Prostate gland (tissue), 2 donors: ENCODE measurements at places on chromosomes 6 and 20.
A peak's percentile ranks its signal among the peaks of the same experiment; 100 is the strongest.

GRCh38 chr20:17642404-17643269 is 39.4 kb downstream of the RRBP1 start:
- no peak for DNase-seq

GRCh38 chr6:106614166-106614565 is 15.1 kb downstream of the RTN4IP1 start:
- DNase-seq: no peak

GRCh38 chr6:77822265-77822664 is 169.4 kb downstream of the MEI4 start:
- no peak for DNase-seq

- DNase-seq: no peak
These were observed 42.5 kb upstream of the PNISR start for GRCh38 chr6:99467509-99468106.

DNA sequence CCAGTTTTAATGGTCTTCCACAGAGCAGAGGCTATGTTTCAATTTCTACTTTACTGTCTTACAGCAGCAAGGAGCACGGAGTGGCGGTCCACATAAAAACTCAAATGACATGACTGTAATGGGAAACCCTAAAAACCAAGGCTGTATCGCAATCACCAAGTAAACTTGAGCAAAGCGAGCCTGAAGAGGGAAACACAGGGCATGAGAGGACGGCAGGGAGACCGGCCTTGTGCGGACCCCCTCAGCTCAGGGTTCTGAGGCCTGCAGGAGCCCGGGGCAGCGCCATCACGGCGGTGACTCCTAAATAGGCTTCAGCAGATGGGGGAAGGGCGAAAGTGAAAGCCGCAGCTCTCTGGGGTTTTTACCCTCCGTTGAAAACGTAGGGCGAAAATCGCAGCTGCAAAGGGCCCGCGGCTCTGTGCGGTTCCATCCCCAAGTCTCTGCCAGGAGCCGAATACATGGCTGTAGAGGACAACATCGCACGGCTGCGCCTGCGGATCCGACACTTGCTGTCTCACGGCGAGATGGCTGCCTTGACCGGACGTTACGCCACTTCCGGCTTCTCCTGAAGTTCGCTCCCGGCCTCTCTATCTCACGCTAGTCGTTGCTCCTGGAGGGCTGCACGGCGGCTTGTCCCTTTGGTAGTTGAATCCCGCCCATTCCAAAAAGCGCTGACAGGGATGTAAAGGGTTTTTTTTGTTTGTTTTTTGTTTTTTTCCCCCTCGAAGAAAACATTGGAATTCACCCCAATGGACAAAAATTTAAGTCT is at the start of gene PSMB1:
TSS of gene PSMB1 (minus strand) at position 543 of the 769 bp plus-strand sequence. CDS start at position 478, 65 bp downstream.
- DNase-seq: peak; percentile 95

DNA sequence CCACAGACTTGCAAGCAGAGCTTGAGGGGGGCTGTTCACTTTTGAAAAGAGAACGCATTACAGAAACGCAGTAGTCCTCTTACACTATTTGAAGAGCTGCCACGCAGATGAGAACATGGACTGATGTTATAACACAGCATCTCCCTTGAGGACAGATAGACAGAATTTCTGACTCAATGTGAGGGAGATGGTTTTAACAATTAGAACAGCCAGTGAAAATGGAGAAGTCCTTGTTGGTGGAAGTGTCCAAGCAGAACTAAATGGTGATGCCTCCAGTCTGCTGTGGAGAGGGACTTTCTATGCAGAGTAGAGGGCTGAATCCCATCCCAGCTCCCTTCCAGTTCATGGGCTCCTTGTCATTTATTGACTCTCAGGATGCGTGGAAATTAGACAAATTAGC is 100.0 kb downstream of the RREB1 start:
- no peak for DNase-seq

GRCh38 chr6:143074101-143074500 is 13.4 kb downstream of the AIG1 start:
- no peak for DNase-seq

- DNase-seq: no peak
These were observed 132.0 kb upstream of the CARMIL1 start for GRCh38 chr6:25147223-25147622.

GRCh38 chr6:72130327-72130726 is 244.0 kb downstream of the RIMS1 start:
- DNase-seq: no peak

DNA sequence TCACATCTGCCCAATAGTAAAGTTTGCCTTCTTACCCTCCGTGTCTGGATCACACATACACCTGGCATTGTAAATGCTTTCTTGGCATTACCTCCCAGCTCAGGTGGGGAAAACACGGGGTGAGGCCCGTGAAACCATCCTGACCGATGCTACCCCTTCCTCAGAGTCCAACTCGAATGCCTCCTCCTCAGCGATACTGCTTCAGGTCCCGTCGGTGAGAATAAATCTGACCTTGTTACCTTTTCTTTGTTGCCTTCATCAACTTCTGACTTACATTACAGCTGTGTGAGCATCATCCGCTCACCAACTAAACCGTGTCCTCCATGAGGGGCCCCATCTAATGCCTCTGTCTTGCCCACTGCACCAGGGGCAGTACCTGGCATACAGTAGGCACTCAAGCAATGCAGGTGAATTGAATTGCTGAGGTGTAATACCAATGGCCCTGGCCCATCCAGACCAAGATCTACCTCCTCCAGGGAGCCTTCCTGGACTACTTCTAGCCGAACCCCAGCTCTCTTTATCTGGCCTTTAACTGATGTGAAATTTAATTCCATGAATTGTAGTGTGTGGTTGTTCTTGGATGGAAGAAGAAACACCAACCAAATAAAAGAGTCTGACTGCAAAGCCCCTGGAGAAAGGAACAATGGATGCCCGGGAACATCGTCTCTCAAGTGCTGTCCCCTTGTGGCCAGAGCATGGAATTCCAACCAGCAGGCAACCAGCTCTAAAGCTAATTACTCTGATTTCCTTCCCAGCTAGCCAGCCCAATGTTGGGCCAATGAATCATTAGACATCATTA is 141.5 kb downstream of the ANKRD60 start:
- DNase-seq: peak; percentile 41

- no peak for DNase-seq
These were observed 3.5 kb downstream of the PLEKHG1 start for GRCh38 chr6:150603176-150603575.

DNA sequence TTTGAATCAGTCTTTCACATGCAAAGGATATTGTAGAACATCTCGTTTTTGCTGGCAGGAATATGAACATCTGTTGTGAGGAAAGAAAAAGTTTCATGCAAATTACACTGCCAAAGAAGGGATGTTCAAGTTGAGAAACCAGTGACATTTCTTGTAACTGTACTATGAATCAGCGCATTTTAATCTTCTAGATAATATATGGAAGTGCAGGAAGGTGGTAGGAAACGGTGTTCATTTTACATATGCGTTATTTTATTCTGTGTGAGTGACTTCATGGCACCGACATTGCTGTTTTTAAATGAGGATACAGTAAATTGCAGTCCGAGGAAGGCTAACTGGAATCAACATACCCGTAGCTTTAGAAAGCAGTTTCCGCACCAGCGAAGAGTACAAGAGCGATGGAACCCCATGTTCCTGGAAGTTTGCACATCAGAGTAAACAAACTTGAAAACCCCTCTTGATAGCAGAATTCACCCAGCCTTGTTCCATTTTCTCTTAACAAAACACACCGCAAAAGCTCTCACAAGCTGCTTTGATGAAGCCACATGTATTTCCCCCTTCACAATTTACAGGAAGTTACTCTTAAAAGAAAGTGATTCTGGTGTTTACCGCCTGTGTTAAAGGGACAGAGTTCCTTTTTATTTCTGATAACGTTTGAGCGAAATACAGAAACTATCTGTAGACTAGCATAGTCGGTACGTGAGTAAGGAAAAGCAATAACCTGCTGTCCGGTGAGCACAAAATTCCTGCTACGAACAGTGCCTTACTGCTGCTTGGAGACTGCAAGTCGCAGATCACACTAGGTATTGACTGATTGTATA is 11.5 kb downstream of the PRDM1 start:
- peak; percentile 53 for DNase-seq

DNA sequence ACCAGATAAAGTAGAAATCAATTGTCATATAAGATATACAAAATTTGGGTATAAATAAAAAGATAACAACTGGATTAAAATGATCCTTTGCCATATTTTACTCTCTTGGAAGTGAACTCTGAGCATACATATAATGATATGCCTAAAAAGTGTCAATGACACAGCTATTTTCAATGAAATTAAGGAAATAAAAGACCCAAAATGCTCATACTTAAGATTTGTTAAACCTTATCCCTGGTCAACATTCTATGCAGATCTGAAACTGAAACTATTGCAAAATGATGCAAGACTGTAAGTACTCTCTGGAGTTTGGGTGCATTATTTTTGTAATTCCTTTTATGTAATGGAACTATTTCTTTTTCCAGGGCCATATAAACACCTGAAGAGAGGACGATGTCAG is 119.0 kb upstream of the SGK1 start:
- DNase-seq: no peak

GRCh38 chr20:5524896-5525295 is 208.1 kb upstream of the PROKR2 start:
- DNase-seq: no peak

GRCh38 chr6:53703047-53703446 is 37.5 kb upstream of the KLHL31 start:
- no peak for DNase-seq

GRCh38 chr6:15962449-15962764 is 166.5 kb upstream of the MYLIP start:
- no peak for DNase-seq

GRCh38 chr6:19838442-19839236 is 1.5 kb downstream of the ID4 start:
- DNase-seq: peak; percentile 80

DNA sequence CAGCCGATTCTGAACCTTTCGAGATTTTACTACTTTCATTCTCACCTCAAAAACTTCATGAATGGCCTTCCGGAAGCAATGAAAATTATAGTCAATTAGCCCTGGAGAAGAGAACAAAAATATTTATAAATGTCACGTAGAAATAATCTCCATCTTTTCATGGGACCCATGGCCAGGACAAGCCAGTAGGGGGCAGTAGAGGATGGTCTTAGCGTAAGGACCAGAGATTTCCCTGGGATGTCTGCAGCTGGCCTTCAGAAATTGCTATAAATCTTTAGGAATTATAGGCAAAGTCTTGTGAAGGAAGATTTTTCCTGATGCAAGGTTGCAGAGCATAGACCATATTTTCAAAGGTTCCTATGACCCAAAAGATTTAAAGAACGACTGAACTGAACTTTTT is 15.6 kb upstream of the UBE2J1 start:
- DNase-seq: no peak

DNA sequence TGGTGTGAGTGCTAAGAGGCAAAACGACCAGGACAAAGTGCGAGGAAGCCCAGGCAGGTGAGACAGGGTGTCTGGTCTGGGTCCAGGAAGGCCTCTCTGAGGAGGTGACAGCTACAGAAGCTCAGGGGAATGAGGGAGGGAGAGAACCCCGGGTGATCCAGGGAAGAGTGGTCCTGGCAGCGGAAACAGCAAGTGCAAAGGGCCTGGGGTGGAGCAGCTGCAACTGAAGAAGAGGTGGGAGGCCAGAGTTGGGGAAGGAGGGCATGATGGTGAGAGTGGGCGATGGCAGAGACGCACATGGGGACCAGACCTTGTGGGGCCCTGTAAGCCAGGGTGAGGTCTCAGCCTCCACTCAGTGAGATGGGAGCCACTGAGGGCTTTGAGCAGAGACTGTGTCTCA is 45.8 kb downstream of the DLGAP4 start:
- no peak for DNase-seq

DNA sequence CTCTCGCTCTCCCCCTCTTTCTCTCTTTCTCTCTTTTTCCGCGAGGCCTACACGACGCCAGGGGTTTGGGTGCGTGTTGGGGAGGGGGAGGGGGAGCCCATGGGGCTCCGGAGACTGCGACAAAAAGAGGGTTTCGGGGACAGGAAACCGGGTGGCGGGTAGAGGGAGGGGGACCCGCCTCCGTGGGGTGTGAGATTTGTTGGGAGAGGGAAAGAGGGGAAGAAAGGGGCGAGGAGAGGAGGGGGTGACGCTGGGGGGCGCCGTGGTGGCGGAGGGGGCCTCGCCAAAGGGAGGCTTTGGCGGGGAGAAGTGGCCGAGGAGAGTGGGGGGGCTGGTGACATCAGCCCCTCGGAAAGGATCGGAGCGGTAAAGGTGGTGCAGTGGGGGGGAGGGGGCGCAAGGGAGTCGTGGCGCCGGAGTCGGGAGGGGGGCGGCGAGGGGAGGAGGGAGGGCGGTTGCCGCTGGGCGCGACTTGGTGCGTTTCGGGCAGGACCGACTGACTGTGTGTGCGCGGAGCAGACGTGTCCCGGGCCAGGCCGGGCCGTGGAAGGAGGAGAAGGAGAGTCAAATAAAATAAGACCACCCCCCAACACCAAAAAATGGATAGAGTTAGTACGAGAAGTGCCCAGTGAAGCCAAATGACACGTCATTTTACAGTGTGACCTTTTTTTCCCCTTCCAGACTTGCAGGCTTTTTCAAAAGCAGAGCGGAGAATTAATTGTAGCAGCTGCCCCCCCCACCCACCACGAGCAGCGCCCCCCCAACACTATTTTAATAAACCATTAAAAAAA is 39.8 kb downstream of the GNAS start:
- peak; percentile 71 for DNase-seq

DNA sequence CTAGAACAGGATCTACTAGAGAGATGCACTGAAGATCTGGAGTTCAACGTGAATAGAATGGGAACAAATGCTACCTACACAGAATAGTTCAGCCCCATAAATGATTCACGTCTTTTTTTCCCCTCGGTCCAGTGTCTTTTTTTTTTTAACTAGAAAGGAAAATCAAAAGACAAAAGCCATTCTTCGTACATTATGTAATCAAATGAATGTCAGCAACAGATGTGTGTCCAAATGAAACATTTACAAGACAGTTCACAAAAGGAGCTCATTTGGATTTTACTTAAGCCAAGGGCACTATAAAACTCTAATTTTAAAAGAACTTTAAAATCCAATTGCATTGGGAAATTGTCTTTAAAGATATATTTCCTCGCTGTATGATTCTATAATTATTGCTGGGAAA is 42.4 kb downstream of the FAM184A start:
- no peak for DNase-seq

DNA sequence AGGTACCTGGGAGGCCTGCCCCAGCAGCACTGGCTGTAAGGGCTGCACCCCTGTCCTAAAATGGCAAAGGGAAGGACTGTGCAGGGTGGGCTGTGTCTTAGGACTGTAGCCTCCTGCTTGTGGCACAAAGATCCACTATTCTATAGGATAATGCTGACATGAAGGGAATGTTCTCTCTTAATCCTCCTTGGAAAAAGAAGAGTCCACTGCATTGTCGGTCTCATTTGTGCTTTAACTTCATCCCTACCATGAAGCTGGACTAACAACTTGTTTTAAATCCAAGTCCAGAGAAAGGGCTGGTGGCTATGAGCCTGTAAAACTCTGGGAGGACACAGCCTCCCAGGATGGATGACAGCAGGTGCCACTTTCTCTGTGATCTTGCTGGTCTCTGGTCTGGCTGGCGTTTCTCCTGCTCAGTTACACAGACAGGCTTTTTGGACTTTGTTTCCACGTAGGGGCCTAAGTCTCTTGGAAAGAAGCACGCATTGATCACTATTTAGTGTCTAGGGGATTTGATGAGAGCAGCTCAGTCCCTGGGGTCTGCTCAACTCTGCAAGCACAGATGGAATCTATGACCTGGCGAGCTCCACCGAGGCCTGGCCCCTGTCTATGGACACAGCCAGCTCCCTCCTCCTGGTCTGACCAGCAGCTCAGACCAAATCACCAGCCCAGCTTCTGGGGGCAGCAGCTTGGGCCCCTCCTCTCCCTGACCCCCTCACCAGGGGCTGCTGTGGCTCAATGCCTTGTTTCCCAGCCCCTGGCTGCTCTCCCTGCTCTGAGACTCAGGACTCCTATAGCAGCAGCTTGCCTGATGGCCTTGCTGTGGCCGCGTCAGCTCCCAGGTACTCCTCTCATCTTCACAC is 4.8 kb downstream of the CST3 start:
- no peak for DNase-seq
